ENCODE measurements at places on chromosomes 2 and 18. TPM values are rescaled to one million over a fixed set of nuclear protein-coding genes. Genes with fewer than 3 reads are reported as not detected.

Gene TMEM169
- total RNA-seq: 0.13 TPM

Gene NEUROD1
- not detected for total RNA-seq

Gene PDE1A
- 10.5 TPM for total RNA-seq

Gene OR6B2
- total RNA-seq: not detected

Gene CFC1
- total RNA-seq: not detected

Gene GREB1
- total RNA-seq: 0.38 TPM

Gene ARID5A
- total RNA-seq: 9.6 TPM

Gene SLC5A7
- not detected for total RNA-seq

Gene SERPINB3
- not detected for total RNA-seq

Gene TMEM163
- total RNA-seq: 0.13 TPM

Gene KIF5C
- total RNA-seq: under 0.01 TPM

Gene OSBPL1A
- 13.9 TPM for total RNA-seq

Gene ANKRD62
- not detected for total RNA-seq

Gene REG1B
- total RNA-seq: not detected

Gene PMAIP1
- 20.9 TPM for total RNA-seq

Gene COL4A4
- total RNA-seq: not detected

Gene GYPC
- 377 TPM for total RNA-seq

Gene HADHB
- total RNA-seq: 117 TPM

Gene MSTN
- 0.13 TPM for total RNA-seq

Gene TBR1
- under 0.01 TPM for total RNA-seq

Gene CPO
- not detected for total RNA-seq

Gene AKAIN1
- not detected for total RNA-seq

Gene ALPP
- not detected for total RNA-seq

Gene PHLPP1
- 4.4 TPM for total RNA-seq

Gene RND3
- 25.5 TPM for total RNA-seq

Gene COL3A1
- total RNA-seq: 1.4 TPM

Gene MAP4K4
- 120 TPM for total RNA-seq

Gene CD226
- total RNA-seq: 1.5 TPM

Gene STAT4
- 0.51 TPM for total RNA-seq

Gene GDF7
- total RNA-seq: 17.2 TPM

Gene FEV
- not detected for total RNA-seq

Gene RAPH1
- 26.0 TPM for total RNA-seq

Gene MROH2A
- not detected for total RNA-seq

Gene CHRND
- not detected for total RNA-seq

Gene TRMT61B
- 9.4 TPM for total RNA-seq

Gene CASP10
- 40.7 TPM for total RNA-seq

Gene C2orf66
- total RNA-seq: under 0.01 TPM

Gene PER2
- total RNA-seq: 1.7 TPM

Gene KCNJ3
- total RNA-seq: not detected

Gene LRRC30
- total RNA-seq: not detected

Gene IL1R1
- total RNA-seq: 7.2 TPM

Gene FHL2
- total RNA-seq: 33.0 TPM

Gene FBXO36
- 1.2 TPM for total RNA-seq

Gene LYG2
- total RNA-seq: not detected

Gene HTR2B
- 0.64 TPM for total RNA-seq

Gene MYO5B
- total RNA-seq: 0.51 TPM

Gene DSG2
- total RNA-seq: 22.3 TPM

Gene UGT1A10
- total RNA-seq: not detected

All from dermis microvascular lymphatic vessel endothelial cell (primary cell).